Kidney epithelial cell (primary cell): ENCODE measurements at places on chromosomes 12 and 14.

DNA sequence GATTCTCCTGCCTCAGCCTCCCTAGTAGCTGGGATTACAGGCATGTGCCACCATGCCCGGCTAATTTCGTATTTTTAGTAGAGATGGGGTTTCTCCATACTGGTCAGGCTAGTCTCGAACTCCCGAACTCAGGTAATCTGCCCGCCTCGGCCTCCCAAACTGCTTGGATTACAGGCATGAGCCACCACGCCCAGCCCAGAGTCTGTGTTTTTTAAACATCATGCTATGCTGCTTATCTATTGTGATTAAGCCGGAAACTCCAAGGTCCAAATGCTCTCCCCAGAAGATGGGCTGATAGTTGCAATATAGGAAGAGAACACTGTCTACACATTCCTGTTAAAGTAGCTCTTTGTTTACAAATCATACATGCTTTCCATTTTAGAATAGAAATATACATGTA is 30.5 kb upstream of the MAX start:
- no peak for DNase-seq

- no peak for DNase-seq
These were observed 14.7 kb downstream of the PLEKHG6 start for GRCh38 chr12:6324936-6325750.

DNA sequence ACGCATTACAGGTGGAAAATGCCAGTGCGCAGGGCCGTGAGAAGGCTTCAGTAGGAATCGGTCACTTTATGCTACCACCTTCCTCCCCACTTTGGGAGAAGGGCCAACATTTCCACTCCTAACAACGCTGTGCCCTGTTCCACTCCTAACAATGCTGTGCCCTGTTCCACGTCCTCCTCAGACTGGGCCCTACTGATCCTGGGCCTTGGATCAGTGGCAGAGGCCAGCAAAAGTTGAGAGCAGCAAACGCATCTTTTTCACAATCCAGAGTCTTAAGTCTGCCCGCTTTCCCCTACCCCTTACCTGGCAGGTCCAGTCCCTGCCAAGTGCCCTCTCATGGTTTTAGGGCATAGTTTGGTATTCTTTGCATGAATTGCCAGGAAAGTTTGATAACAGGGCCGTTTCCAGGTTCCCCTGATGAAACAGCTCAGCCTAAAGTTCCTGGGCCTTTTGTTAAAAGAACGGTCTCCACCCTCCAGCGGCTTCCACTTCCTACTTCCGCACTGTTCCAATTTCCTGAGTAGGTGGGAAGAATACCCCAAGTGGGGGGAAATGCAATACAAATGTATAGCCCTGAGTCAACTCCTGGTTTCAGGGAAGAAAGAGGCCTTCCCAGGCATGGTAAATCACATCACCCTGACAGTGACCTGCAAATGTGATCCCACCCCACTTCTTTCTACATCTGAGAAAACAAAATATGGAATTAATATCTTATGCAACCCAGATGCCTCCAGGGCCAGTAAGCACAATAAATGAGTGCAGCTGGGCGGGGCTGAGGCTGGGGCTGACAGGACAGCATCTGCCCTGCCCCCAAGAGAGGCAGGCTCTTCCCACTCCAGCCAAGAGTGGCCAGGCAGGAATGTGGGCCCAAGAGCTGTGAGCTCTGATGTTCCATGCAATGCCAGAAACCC is 15.0 kb downstream of the KCTD10 start:
- peak; percentile 44 for DNase-seq

GRCh38 chr12:67774983-67775587 is 126.5 kb downstream of the DYRK2 start:
- peak; percentile 32 for DNase-seq

- no peak for DNase-seq
These were observed 183.7 kb upstream of the DIO2 start for GRCh38 chr14:80395031-80395430.

- no peak for DNase-seq
These were observed 23.8 kb upstream of the LRTM2 start for GRCh38 chr12:1796515-1797010.

GRCh38 chr12:82694970-82695369 is 8.3 kb downstream of the TMTC2 start:
- no peak for DNase-seq

DNA sequence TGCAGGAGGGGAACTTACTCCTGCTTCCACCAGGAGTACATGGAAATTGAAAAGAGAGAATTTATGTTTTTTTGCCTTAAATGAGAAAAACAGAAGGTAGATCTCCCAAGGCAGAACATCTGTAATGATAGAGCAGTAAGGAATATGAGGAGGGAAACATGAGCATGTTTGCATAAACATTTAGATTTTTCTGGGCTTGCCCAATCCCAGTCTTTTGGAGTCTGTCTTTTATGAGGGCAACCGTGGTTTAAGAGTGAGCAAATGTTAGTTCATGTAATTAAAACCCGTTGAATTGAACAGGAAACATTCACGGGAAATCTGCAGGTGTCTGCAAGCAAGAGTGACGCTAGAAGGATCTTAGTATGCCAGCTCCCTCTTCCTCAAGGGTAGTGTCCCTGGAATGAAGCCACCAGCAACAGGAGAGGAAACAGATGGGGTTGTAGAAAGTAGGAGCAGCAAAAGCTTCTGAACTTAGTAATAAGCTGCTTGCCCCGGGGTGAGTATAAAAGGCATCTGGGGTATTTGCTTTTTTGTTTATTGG is 79.3 kb downstream of the ARF6 start:
- no peak for DNase-seq

DNA sequence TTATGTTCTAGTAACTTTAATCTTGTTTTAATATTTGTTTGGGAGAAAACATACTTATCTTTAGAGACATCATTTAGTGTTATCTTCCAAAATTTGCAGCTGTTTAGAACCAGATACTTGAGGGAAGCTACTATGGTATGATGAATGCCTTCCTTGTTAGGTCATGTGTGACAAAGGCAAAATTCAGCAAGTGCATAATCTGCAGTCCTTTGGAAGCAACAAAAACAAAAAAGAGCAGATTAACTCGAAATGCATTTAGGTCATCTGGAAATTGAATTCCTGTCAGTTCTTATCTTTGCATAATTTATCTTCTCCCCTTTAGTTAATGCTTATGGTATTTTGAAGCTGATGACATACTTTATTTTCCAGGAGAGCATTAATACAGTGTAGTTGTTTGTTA is 3.5 kb downstream of the FBXO34 start:
- no peak for DNase-seq

- no peak for DNase-seq
These were observed 8.1 kb downstream of the GLT1D1 start for GRCh38 chr12:128861226-128862016.

DNA sequence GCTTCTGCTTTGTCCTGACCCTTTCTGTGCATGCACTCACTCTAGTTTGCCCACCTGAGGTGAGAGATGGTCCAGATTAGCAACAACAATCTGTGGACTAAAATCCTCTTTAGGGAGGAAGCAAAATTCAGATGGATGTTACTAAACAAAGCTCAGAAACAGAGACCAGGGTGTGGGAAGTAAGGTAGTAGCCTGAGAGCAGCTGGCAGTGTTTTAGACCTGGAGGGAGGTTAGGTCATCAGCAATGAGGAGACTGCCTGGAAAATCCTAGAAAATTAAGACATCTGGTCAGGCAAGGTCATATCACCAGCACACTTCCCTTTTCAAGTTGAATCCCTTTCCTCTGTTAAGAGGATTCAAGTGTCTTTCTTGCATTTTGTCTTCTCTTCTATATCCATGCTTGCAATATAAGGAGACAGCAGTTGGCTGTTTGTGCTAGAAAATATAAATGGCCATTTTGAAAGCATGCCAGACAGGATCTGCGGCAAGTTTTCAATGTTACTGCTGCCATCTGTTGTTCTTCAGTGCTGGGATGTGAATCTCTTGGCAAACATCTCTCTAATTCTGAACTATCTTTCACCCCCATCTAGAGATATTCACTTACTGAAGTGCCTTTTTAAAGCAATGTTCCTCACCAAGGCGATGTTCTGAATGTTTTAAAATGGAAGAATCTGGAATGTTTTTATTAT is 266.4 kb downstream of the NAV3 start:
- no peak for DNase-seq

- DNase-seq = no peak
These were observed 73.7 kb upstream of the USP44 start for GRCh38 chr12:95625012-95625411.

GRCh38 chr12:132881818-132882217 is 5.6 kb downstream of the CHFR start:
- DNase-seq = no peak

DNA sequence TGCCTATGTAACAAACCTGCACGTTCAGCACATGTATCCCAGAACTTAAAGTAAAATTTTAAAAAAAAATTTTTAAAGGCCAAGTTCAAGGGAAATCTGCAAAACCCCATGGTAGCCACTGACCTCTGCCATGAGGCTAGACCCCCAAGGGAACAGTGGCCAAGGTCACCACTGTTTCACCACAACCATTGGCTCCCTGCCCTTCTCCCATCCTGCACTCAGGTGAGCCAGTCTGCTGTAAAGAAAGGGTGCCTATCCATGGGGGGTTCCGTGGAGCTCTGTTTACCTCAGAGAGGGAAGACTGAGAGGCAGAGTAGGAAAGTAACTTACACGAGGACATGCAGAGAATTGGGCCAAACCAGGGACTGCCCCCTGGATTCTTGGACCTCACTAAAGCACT is 38.6 kb downstream of the VWF start:
- DNase-seq = no peak

DNA sequence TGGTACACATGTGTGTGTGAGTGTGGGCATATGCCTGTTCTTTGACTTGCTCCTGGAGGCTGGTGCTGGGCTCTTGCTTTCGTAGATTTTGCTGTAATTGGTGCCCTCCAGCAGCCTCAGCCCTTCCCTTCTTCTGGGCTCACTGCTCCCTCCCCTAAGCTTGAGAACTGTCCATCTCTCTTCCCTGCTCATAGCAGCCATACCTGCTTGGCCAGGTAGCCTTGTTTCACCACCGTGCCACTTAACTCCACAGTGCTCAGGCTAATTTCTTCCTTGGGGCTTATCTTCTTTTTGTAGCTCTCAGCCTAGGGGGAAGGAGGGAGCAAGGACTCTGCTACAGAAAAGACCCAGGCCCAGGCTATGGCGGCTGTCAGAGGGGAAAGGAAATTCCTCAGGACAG is 19.8 kb downstream of the PLEK2 start:
- DNase-seq = no peak

DNA sequence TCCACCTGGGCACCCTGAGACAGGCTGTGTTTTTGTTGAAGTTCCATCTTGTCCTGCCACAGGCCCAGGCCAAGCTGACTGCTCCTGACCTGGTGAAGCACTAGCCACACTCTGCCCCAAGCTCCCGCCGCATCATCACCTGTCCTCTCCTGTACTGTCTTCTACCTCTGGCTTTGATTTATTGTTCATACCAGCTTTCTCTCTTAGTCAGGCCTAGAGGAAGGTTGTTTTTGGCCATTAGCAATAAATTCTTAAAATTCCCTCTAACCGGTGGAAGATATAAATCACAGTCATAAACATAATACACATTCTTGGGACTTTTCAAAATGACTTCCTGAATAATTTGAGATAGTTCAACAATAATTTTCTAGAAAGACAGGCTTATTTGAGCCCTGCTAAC is 169.4 kb downstream of the DAD1 start:
- no peak for DNase-seq

GRCh38 chr12:109448272-109448671 is 28.8 kb downstream of the KCTD10 start:
- no peak for DNase-seq

GRCh38 chr14:88962356-88962755 is 137.9 kb downstream of the TTC8 start:
- DNase-seq = no peak

- no peak for DNase-seq
These were observed 52.2 kb upstream of the CRACR2A start for GRCh38 chr12:3805077-3805476.

DNA sequence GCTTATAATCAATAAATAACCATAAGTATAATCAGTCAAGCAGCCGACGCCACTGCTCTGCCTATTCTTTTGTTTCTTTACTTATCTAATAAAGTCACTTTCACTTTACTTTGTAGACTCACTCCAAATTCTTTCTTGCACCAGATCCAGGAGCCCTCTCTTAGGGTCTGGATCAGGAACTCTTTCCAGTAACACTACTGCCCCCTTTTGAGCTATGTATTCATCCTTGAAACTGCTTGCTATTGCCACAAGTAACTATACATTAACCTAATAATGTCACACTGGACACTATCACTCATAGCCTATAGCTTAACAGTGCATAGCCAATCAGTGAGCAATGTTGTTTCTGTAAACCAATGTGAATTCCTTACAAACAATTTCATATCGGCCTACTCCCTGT is 2.8 kb upstream of the NID2 start:
- DNase-seq = no peak

DNA sequence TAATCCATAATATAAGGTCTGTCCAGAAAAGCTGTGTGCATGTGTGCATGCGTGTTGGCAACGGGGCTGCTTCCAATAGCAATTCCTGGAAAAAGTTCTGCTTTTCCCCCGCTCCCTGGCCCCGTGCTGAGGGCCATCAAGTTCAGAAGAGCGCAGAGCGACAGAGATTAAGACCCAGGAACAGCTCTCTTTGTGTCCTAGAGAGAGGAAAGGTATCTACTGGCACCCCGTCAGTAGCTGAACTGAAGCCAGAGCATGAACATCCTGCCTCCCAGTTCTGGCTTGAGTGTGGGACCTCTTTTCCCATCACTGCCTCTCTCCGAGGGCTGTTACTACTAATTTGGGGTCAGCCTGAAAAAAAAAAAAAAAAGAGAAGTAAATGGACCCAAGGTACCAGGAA is 15.5 kb downstream of the HDAC7 start:
- DNase-seq = no peak

- no peak for DNase-seq
These were observed 45.0 kb downstream of the SMOC1 start for GRCh38 chr14:69924201-69924600.

- no peak for DNase-seq
These were observed 39.0 kb upstream of the REP15 start for GRCh38 chr12:27657296-27657695.

GRCh38 chr12:94640134-94640928 is 10.0 kb downstream of the TMCC3 start:
- peak; percentile 95 for DNase-seq
